ENCODE measurements at places on chromosomes 11 and 22.

- DNase-seq: no peak
These were observed 63.5 kb downstream of the CRYBB2 start for GRCh38 chr22:25282671-25283561.

- no peak for DNase-seq
These were observed 11.8 kb downstream of the GAB2 start for GRCh38 chr11:78405805-78406204.

DNA sequence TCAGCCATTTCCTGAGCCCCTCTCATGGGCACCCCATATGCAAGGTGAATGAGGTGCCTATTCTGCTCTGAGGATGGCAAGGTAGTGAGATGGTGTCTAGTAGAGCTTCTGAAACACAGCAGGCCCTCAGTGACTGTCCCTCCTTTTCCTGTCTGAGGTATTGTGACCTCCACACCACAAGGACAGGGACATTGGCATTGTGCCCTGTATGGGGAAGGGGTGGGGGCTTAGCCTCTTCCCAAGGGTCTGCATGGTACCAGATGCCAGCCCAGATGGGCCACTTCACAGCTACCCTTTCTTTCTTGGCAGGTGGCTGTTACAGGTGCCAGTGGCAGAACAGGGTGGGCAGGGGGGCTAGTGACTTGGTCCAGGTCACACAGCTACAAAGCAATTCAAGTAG, 78.8 kb downstream of the CABIN1 start:
- no peak for DNase-seq

- DNase-seq: no peak
These were observed 67.3 kb downstream of the RNF169 start for GRCh38 chr11:74815966-74816365.

DNA sequence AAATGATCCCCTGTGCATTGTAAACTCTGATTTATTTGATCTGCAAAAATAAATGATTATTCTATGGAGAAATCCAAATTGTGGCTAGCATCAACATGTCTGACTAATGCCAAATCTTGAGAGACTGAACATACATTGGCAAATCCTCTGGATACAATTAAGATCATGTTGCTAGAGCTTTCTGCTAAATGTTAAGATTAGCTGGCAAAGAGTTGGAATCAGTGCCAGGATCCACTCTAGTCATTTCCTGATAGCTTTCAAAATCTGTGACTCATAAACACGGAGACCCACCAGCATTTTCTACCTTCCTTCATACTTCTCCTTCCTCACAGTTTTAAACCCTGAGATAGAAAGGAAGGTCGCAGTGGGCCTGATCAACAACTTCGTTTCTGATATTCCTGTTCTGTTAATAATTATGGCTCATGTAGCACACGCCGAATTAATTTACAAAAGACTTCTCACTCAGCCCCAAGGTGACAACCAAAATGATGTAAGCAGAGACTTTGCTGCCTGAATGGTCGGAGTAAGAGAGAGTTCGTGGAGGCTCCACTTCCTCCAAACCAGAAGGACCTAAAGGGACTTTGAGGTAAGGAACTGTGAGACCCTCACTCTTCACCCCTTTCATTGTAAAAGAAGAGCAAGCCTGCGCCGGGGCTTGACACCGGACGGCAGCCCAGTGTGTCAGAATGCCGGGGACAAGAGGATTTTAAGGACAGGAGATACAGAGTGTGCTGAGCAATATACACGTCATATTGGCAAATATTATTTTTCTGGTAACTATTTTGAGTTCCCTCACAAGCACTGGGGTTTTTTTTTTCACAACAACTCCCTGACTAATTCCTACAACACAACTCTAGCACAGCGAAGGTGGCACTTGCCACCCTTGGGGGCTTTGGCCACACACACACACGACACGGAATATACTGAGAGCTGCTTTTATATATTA, 42.0 kb downstream of the SERPINH1 start:
- peak; percentile 93 for DNase-seq

GRCh38 chr11:35791088-35791958, 128.7 kb downstream of the TRIM44 start:
- DNase-seq: no peak

DNA sequence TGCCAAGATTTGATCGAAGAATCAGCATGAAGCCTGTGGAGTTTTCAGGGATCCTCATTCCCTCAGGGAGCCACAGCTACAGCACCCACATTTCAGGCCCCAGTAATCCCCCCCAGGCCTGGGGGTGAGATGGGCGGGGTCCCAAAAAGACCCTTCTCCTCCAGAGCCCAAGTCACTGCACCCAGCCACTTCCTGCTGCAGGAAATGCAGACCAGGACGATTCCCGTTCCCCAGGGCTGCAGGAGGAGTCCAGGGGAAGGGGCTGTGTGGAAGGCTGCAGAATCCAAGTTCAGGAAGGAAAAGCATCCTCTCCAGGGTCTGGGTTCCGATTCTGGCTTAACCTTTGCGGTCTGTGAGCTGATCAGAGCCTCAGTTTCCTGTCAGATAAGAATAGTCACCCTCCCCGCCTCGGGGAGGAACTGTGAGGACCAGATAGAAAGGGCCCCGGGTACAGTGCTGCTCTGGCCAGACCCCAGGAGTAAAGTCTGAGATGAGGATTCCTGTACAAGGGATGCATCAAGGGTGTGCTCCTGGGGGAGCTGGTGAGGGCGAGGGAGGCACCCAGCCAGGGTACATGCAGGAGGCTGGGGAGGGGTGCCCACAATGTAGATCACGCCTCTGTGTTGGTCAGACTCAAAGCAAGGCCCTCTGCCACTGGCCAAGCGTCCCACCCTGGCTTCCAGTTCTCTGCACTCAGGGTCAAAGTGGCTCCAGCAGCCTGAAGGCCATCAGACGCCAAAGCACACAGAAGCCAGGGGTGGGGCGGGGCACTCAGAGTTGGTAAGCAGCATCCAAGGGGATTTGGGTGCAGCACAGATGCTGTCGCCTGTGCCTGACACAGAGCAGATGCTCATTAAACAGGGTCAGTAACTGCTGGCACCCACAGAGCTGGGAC, 30.1 kb upstream of the TP53I11 start:
- DNase-seq: no peak
